Stimulated activated CD4-positive, alpha-beta T cell treated with anti-CD3 and anti-CD28 coated beads, Interleukin-1b, Interleukin-23, amount 100 ng/mL, for 24 hours (primary cell): ENCODE measurements at places on chromosomes 13 and 19.

DNA sequence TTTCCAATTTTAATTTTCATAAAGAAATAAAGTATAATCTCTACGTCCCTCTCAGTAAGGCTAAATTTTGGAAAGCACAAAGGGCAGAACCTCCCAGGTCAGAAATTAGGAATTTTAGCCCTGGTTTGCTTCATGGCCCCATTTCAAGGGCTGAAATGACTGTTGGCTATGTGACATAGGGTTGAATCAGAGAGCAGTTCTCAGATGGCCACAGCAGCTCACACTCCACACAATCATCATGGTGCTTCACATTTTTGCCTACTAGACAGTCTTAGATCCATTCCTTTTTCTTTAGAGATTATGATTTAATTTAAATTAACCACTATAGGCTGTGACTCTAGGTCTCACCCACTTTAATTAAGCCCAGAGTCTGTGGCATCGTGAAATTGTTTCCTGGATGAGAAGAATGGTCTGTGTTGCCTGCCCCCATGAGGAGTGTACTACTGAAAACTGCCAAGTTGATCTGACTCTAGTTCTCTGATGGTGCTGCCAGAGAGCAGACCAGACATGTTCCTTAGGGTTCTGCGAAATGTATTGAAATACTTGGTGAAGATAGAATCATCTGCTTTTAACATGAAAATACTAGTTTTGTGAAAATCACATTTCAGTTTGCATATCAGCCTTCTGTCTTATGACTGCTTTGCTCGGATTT lies 57.4 kb downstream of the ESD start:
- no peak for DNase-seq

DNA sequence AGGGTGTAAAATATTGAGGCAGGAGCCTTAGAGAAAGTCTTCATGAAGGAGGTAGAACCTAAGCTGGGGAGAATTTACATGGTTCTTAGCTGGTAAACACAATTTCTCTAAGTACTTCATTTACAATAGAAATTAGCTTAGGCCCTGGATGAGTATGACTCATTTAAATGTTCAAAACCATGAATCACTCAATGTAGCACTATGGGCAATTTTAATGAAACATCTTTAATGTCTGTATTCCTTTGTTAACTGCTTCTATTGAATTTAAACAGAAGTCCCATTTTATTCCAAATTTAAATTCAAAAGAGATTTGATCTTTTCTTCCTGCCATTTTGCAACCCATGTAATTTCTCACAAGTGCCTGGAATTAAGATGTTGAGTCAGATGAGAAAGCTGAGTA lies 252.1 kb downstream of the RFC3 start:
- no peak for DNase-seq

DNA sequence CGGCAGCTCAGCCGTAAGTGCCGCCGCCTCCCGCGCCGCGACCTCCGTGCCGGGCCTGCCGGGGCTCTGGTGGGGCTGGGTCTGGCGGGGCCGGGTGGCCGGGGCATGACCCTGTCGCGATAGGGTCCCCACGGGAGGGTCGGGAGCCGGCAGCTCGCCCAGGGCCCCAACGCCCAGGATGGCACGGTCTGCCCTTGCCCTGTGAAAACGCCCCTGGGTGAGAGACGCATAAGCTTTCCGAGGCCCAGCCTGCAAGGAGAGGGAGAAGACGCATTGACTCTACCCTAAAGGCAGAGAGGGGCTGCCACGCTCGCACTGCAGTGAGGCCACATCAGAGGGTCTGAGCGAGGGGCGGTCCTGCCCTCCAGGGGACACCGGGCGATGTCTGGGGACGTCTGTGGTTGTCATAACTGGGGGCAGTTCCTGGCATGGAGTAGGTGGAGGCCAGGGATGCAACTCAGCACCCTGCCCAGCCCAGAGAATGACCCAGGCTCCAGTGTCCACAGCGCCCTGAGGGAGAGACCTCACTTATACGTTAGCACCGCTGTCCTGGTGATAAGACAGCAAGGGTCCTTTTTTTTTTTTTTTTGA lies 539 bp downstream of the ZNF554 start:
- no peak for DNase-seq

DNA sequence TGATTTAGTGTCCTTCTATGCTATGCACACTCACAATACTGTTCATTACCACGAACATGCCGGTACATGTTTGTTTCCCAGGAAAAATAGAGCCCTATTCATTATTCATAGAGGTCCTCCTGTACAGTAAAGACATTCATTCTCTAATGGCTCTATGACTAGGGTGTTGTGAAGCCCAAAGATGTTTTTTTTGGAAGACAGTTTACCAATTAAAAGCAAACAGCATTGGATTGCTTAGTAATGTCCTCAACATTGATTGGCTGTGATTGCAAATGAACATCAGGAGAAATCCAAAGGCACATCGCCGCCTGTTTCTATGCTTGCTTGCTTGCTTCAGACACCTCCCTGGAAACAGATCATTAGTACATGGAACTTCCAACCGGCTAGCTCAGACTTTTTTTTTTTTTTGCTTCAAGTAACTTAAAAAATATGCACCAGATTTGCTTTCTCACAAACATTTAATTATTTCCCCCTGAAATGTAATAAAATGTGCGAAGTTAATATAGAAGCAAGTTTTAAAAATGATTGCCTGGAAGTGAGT lies 8.8 kb upstream of the GPC6 start:
- DNase-seq, result no peak

DNA sequence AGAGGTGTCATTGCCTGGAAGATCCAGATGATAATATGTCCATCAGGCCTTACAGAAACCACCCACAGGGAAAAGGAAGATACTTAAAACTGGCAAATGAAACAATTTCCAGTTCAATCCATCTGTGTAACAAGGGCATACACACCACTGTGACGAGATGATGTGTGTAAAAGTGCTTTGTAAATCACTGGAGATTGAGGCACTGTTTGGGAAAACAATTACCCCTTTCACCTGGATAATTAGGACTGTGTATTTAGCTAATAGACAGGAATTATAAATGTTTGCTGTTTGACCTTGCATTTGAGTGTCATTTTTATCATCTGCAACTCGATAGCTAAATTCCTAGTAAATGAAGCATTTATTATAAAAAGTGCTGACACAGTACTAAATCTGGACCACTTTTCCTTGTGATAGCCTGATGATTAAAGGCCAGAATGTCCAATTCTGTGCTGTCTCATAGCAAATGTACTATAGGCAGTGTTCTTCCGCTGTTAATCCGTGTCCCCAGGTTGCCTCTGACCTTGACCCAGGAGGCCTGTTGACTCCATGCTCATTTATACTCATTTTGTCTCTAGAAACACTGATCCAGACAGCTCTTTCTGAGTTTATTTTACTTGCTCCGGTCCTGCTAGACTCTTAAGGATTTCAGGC lies 105.8 kb downstream of the LACC1 start:
- no peak for DNase-seq

DNA sequence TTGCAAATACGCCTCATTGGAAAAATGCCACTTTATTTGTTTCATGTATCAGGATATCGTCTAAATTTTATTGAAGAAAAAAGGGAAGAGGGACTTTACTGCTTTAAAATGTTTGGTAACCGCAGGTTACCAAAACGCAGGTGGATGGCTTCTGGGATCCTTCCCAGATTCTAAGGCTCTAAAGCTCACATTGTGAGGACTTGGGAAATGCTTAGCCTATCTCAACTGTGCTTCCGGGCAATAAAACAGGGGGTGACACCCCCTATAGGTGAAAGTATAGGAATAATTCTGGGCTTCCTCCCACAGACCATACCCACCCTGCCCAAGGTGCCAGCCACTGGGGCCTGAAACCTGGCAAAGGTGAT lies 73.2 kb upstream of the IPO5 start:
- no peak for DNase-seq
